PC-3 (cell line): ENCODE measurements at places on chromosomes 13 and 19. TPM values are rescaled to one million over a fixed set of nuclear protein-coding genes. Genes with fewer than 3 reads are reported as not detected.
A peak's percentile ranks its signal among the peaks of the same experiment; 100 is the strongest.

FCHO1 gene
- 21.0 and 29.5 TPM in 2 replicates for total RNA-seq

SLC7A10 gene
- not detected in 2 replicates for total RNA-seq

C19orf67 gene
- total RNA-seq: not detected in 2 replicates

ZSCAN4 gene
- not detected in 2 replicates for total RNA-seq

CD22 gene
- 0.07 TPM in 1 of 2 replicates, not detected in the other for total RNA-seq

HIPK4 gene
- total RNA-seq: 0.46 TPM in 1 of 2 replicates, not detected in the other

GRCh38 chr19:768424-768823 is 17.5 kb downstream of the MISP start:
- no peak for DNase-seq

GRCh38 chr19:14361824-14362223 is 19.4 kb upstream of the ADGRE5 start:
- DNase-seq: no peak

DNA sequence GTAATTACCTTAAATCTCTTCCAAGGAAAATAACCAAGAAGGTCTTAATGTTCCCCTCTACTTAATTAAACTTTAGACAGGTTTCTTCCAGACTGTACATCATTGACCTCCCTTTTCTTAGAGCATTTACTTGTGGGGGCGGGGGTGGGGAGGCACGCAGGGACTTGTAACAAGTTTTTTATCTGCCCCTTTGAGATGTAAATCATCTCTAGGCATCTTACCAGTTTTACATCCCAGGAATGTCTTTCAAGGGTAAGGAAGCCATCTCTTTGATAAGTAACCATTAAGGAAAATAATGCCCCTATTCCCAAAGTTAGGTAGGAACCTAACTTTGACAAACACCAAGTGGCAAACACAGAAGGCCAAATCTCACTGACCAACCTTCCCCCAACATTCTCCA is 528.6 kb downstream of the SUCLA2 start:
- no peak for DNase-seq

- DNase-seq: peak; percentile 49
Measured at GRCh38 chr13:26017932-26018665, 33.7 kb downstream of the SHISA2 start.

DNA sequence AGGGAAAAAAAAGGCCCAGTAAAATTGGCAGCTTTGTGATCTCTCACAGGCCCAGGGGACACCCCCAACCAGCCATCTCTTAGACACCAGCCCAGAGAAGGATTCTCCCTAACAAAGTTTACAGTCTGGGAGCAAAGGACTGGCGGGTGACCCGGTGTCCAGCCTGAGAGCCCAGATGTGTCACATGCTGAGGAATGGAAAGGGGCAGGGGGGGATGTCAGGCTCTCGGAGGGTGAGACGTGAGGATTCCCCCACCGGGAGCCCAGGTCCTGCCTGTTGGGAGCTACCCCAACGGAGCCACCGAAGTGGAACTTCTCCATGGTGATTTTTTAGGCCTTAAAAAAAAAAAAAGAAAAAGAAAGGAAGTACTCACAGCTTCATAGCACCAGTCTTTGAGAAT is 4.8 kb upstream of the CTXN1 start:
- DNase-seq: no peak

DNA sequence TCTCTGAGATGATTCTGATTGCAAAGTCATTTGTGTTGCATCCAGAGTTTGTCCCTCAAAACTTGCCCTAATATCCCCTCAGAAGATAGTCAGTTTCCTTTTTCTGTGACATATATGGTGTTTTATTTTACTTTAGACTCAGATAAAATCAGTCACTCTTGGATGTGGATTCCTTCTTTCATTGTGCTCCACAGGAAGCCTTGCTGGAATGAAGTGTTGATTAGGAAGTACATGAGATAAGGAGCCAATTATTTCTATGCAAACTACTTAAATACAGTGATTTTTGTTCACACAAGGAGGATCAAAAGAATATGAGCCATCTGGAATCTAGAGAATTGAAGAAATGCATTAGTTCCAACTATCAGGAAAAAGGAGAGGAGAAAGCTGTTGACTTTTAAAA is 107.6 kb upstream of the RXFP2 start:
- DNase-seq: no peak

DNA sequence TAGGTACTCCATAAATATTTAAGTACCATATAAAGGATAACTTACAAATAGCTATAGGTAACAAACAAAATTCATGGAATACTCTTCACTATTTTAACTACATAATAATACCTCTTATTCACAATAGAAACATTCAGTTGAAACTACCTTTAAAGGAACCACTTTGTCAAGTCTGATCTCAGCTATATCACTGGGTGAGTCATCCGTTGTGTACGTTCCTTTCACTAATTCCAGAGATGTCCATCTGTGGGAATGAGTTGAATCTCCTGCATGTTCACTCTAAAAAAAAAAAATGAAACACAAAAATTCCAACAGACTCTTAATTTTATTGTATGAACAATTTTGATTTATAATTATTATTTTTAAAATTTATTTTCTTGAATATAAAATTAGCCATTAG is 149.4 kb upstream of the FBXL3 start:
- peak; percentile 27 for DNase-seq

DNA sequence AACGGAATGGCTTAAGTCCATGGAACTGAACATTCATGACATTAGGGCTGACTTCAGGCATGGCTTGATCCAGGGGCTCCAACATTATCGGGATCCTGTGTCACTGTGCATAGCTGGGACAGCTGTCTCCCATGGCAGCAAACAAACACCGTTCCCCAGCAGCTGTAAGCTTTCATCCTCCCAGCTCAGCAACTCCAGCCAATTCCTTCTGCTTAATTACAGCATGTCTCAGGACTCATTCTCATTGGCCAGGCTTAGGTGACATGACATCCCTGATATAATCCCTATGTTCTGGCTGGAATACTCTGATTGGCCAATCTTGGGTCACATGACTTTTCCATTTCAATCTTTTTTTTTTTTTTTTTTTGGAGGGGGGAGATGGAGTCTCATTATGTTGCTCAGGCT is 10.9 kb upstream of the TLE5 start:
- no peak for DNase-seq

GRCh38 chr13:110397436-110398115 is 90.5 kb downstream of the COL4A2 start:
- peak; percentile 23 for DNase-seq

- DNase-seq: no peak
Measured at GRCh38 chr19:42985588-42985987, 40.7 kb downstream of the PSG11 start.

- no peak for DNase-seq
Measured at GRCh38 chr13:101412076-101412475, 4.2 kb downstream of the NALCN start.
